Activated naive CD4-positive, alpha-beta T cell treated with Interleukin-2 at 50 U/mL for 16 hours (primary cell): ENCODE measurements at places on chromosomes 11 and 22.

DNA sequence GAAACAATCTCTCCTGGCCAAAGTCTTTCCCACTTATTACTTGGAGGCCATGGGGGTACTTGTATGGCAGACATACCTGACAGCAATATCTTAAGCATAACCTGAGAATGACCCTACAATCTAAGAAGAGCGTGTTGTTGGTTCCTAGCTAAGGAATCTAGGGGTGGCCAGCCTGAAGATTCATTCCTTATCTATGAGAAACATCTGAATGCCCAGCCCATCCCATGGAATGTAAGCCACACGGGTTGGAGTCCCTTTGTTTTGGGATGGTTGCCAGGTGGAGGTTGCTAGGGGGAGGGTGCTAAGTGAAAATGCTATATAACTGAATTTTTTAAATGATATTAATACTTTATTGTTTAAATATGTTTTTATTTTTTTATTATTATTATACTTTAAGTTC is 725.0 kb downstream of the ETS1 start:
- DNase-seq: no peak

GRCh38 chr22:31577711-31578110 is 81.4 kb downstream of the SFI1 start:
- no peak for DNase-seq

DNA sequence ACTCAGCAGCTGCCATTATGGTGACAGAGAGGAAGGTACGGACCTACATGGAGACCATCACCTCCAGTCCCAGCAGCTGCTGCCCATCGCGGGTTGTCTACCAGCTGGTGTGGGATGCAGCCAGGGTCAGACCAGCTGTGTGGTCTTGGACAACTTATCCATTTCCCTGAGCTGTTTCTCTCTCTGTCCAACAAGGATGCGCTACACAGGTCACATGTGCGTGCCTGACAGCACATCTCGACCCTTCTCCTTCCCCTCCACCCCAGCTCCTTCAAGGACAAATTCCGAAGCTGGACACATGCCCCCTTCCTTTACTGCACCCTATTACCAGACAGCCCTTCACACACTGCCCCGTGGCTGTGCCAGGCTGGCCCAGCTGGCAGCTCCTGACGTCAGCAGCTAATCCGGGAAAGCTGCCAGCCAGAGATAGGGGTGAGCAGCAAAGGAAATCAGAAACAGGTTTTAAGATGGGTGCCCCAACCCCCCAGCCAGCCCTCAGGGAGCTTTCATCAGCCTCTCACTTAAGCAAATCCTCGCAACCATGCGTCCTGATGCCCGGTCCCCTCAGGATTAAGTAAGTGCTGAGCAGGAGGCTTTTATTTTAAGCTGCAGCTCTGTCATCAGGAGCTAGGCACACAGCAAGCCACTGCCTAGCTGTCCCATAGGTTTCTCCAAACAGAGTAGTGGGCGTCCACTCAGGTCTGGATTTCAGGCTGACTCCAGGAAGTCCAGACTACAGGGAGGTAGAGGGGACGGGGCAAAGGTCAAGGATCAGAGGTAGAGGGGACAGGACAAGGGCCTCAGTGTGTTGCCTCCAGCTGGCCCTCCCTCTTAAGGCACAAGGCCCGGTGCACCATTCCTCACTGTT is 20.3 kb downstream of the TEF start:
- no peak for DNase-seq

DNA sequence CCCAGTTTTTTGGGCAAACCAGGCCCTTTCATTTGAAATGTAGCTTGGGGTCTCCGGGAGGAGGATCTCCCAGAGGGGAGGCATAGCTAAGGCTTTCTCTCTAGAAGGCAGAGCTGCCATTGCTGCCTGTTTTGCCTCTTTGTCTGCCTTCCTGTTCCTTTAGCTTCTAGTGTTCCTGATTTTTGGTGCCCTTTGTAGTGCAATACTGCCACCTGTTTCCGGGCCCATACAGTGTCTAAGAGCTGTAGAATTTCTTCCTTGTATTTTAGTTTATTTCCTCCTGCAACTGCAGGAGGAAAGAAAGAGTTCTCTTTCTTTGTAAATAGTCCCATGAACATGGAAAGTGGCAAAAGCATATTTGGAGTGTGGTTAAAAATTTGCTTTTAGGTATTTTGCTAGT is 19.3 kb upstream of the GLYATL1 start:
- DNase-seq: no peak

DNA sequence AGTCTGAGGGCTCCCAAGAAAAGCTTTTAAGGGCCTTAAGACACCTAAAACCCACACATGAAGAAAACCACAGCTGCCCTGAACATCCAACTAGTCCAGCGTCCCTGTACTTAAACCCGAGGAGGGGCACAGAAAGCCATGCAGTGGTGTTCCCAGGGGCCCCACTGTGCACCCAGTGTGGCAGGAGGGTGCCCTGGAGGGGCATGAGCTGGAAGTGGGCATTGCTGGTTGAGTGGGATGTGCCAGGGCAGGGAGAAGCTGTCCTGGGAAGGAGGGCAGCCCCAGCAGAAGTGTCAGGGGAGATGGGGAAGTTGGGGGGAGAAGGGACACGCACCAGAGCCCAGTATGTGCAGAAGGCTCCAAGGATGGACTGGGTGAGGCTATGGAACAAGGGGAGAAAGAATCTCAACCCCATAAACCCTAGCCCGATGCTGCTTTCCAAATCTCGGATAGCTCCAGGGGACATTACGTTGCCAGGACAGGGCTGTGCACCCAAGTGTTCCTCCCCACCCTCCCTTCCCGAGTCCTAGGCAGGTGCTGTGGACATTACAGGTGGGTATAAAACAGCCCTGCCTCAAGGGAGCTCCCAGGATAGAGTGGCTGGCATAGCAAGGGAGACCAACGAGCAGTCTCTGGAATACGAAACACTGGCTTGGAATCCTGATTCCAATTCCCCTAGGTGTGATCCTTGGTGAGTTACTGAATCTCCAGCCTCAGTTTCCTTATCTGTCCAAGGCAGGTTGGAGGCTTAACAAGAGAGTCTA is 44.2 kb downstream of the SHANK2 start:
- no peak for DNase-seq

- DNase-seq: no peak
Measured at GRCh38 chr22:42033263-42034181, 34.9 kb downstream of the WBP2NL start.

DNA sequence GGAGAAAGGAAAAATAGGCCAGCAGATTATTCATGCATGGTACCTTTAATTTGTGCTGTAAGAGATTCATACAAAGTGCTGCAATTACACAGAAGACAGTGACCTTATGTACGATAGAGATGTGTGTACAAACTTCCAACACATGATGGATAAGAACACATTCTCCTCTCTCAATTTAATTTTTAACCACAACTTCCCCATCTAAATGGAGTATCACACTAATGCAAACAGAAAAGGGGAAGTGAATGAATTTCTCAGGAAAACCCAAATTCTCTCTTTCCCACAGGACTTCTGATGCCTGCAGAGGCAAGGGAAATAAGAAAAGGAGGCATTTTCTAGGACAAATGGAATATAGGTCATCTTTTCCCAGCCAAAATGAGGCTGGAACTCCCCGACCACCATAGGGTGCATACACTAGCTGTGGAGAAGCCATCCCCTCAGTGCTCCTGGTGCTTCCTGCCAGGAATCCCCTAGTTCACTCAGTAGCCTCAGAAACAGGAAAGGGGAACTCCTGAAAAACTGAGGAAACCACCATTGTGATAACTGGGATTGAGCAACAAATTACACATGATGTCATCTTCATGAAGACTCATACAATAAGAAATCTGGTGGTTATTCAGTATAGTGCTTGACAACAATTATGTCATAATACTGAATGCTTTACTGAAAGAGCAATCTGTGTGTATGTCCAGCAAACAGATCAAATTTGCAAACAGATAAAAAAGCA is 22.4 kb downstream of the MMP10 start:
- no peak for DNase-seq

DNA sequence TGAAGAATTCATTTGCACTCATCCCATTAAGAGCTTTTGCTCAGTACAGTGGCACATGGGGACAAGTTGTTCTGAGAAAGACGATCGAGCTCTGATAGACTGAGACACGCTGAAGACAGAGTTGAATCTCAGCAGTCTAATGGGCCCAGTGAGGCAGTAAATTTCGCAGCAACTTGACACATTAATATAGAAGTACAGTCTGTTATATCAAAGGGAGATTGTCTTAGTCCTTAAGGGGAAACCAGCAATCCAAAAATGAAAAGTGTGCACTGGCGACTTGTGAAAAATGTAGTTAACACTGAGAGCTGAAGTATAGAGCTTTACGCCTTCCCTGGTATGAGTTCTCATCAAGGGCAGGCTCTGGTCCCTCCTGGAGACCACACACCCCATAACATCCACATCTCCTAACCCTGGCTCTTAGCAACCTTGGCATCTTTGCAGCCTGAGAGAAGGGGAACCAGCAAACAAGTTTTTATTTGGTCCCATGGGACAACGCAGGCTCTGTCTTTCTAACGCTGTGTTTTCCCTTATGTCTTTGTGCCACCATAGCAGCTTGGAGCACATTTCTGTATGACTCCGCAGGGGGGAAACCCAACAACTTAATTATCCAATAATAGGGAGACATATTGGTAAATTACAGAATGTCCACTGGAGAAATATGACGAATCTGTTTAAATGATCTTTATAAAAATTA is 952.5 kb downstream of the OPCML start:
- no peak for DNase-seq

GRCh38 chr22:49048591-49048990 is 779.1 kb downstream of the BRD1 start:
- no peak for DNase-seq

DNA sequence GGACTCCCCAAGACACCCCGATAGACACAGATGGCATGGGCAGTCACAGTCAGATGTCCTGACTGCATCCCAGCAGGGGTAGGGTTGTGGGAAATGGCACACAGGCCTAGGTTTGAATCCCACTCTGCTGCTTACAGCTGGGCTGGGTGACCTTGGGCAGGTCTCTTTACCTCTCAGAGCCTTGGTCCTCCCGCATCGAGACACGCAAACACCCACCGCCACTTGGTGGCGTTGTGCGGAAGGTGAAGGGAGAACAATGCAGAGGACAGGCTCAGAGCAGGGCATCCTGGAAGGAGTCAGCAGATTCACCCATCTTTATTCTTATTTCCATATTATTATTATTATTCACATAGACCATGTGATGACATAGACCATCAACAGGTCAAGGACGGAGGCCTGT is 140.5 kb downstream of the MIAT start:
- DNase-seq: no peak

GRCh38 chr22:21094911-21095772 is 49.4 kb downstream of the LRRC74B start:
- DNase-seq: no peak

- no peak for DNase-seq
Measured at GRCh38 chr22:32991353-32992101, 66.7 kb downstream of the SYN3 start.

- DNase-seq: no peak
Measured at GRCh38 chr11:110148775-110149744, 55.9 kb downstream of the ZC3H12C start.

DNA sequence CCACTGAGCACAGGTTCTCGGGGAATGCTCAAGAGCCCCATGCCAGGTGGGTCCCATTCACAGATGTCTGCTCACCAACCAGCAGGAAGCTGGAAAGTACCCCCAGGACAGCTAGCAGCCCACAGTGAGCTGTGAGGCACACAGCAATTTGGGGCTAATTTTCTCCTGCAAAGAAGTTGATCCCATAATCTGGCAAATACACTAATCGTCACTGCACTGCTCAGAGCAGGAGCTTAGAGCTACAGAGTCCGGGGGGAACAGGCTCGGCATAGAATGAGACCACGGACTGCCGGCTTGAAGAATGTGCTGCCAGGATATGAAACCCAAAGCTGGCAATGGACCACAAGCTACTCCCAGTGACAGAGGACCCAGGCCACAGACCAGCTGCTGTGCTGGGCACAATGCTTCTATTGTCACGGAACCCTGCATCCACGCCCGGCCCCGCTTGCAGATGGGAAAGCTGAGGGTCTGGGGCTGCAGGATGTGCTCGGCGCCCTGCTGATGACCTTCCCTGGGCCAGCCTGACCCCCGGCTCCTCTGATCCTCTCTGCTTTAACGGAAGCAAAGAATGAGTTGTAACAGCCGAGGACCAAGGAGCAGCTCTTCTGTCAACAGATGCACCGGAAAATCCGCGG is 239.7 kb downstream of the CTTN start:
- no peak for DNase-seq

- peak; percentile 73 for DNase-seq
Measured at GRCh38 chr22:19941365-19942082, at the start of the genes COMT and TXNRD2. TSS of gene COMT (plus strand) at chr22:19941772. CDS start at chr22:19962527, 20,755 bp downstream. TSS of gene TXNRD2 (minus strand) at chr22:19941818. CDS start at chr22:19941803, 15 bp downstream.

GRCh38 chr11:121341609-121342008 is 49.0 kb downstream of the SC5D start:
- peak; percentile 7 for DNase-seq

DNA sequence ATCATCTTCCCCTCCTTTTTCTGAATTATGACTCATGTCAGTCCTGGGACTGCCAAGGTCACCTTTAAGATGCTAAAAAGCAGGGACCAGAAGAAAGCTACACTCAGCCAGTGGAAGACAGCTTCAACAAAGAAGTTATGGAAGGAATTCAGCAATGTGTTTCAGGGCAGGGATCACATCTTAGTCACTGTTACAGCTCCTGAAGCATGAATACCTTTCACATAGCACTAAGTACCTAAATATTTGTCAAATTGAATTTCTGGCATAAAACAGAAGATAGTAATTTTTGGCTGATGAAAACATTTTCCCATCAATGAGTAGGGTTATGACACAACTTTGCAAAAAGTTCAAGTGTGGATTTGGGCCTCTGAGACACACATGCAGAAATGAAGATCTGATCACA is 5.2 kb downstream of the DDB1 start:
- no peak for DNase-seq

DNA sequence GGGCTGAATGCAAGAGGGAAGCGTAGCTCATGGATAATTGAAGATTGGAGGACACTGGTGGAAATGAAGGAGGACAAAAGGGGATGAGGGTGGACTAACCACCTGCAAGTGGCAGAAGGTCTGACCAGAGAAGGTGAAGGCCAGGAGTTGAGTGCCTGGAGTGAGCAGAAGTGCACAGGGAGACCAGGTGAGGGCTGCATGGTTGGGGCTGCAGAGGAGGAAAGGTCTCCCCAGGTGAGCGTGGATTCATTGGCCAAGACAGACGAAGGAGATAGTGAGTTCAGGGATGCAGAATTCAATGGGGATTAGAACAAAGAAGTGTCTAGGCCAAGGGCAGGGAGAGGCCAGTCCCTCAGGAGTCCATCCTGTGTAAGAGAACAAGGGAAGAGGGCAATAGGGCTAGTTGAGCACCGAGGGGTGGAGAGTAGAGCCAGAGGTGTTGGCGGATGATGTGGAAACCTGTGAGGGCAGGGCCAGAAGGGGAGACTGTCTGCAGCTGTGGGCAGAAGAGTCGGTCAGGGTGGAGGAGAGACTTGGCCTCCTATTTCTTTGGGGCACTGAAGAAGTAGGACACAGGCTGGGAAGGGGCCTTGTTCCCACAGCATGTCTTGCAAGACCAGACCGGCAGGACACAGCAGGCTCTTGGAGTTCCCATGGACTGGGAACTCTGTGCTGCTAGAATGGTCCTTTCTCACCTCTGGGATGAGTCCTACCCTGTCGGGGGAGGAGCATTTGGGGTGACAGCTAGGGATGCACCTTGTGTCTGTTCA is 6.7 kb downstream of the TRIM29 start:
- DNase-seq: no peak
